ENCODE measurements at places on chromosomes 3 and 15.

GRCh38 chr15:83919978-83920510 lies 266.1 kb downstream of the ADAMTSL3 start:
- no peak for DNase-seq

- no peak for DNase-seq
These were observed 105.3 kb downstream of the PLCH1 start for GRCh38 chr3:155639462-155640055.

GRCh38 chr3:64178419-64178818 lies 46.8 kb downstream of the PRICKLE2 start:
- DNase-seq = no peak

- DNase-seq = peak; percentile 43
These were observed 7.9 kb downstream of the FAH start for GRCh38 chr15:80160570-80161156.

DNA sequence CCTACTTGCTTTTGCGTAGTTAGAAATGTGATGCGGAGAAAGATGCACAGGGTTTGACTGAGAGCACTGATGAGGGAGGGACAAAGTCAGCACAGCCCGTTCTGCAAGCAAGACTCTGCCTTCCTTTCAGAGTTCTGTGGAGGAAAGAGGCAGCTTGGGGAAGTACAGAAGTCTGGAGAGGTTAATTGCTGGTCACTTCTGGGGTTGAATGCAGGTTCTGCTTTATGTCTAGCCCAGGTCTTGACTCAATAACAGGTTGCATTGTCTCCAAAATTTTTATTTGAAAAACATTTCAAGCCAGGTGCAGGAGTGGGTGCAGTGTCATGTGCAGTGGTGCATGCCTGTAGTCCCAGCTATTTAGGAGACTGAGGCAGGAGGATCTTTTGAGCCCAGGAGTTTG lies 461.7 kb downstream of the NR2F2 start:
- no peak for DNase-seq

DNA sequence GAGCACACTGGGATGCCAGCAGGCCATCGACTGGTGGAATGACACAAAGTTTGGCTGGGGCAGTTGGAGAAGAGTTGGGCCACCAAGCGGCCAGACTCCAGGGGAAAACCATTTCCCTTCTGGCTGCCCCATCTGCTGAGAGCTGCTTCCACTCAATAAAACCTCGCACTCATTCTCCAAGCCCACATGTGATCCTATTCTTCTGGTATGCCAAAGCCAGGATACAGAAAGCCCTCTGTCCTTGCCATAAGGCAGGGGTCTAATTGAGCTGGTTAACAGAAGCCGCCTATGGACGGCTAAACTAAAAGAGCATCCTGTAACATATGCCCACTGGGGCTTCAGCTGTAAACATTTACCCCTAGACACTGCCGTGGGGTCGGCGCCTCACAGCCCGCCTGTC lies 55.1 kb downstream of the NKIRAS1 start:
- DNase-seq = no peak

- no peak for DNase-seq
These were observed 259.3 kb downstream of the ZBBX start for GRCh38 chr3:167120828-167121227.

- peak; percentile 13 for DNase-seq
These were observed 551 bp downstream of the DNAJC13 start for GRCh38 chr3:132417695-132418411.

GRCh38 chr3:40120806-40121205 lies 188.7 kb upstream of the EIF1B start:
- no peak for DNase-seq

DNA sequence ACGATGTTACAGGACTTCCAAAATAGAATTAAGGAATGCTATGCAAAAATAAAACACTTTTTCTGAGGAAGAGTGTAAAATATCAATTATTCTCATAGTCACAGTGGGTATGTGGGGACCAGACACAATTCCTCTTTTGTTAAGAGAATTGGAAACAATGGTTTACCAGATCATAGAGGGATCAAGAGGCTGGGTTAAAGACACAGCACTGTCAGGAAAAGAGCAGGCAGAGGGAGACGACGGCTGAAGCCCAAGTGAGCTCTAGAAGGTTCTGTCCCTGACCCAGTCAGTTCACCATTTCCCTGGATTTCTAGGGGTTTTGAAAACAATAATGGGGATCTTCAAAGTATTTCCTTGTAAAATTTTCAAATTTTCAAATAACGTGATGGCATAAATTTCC lies 54.0 kb upstream of the POLR2M start:
- DNase-seq = no peak

DNA sequence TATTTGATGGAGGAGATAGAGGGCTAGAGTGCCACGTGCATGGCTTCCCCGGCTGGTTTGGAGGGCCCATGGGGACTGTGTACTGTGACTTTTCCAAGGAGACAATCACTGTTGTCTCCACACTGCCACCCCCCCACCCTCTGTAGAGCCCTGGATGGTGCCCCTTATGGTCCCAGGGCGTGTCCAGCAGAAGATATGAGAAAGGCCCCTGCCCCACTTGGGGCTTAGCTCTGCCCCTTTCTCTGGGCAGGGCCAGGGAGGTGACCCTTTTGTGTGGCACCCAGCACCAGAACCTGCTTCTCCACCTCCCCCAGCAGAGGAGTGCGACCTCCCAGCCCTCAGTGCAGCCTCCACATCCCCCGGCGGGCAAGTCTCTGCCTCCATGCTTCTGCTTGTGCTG lies 32.1 kb downstream of the SPSB4 start:
- DNase-seq = no peak

- no peak for DNase-seq
These were observed 87.5 kb downstream of the ADAMTS17 start for GRCh38 chr15:100254285-100254684.

GRCh38 chr3:47910777-47911440 lies 105.3 kb downstream of the MAP4 start:
- no peak for DNase-seq

DNA sequence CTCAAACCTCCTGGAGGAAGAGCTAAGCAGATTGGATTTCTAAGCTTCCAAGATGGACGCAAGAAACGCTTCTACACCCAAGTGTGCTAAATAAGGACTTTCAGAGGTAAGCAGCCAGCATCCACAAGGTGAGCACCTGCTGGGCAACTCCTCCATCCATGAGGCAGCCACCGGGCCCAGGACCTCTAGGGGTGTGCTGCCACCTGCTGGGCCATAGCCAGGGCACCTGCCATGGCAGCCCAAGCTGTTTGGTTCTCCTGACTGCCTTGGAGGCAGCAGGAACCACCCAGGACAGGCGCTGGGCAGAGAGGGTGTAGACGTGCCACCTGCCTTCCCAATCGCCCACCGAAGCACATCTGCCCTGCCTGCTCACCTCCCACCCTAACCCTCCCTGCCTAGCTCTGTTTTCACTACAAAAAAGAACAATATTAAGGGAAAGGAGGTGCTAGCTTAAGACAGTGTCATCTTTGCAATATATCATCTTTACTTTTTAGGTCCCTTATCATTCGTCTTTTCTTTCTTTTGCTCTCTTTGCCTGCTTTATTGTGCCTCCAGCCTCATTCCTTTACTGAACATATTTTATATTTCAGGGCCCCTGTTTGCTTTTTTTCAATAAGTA lies 12.9 kb downstream of the C15orf62 start:
- peak; percentile 42 for DNase-seq

DNA sequence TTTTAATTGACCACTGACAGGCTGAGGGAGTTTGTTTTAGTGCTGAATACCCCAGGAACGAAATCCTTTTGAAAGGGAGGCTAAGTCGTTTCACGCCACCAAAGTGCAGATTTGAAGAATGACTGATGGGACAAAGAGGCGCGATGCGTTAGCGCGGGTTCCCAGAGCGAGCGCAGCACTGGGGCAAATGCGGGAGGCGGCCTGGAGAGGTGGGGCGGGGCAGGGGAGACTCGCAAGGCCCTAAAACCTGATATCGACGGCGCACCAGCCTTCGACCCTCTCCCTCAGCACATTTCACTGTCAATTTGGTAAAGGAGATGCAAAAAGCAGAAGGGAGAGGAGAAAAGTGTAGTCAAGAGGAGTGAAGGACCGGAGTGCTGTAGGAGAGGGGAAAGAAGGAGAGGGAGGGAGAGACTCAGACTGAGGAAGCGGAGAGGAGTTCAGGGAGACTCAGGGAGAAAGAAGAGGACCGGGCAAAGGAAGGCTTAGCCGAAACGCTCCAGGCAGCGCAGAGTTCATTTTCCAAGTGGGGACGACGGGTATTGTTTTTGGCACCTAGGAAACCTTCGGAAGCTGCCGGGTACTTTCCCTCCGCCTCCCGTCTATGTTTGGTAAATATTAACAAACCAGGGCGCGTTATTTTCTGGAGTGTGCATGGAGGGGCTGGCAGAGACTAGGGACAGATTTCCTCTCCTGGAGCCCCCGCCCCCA lies 3.8 kb upstream of the FOXB1 start:
- no peak for DNase-seq

DNA sequence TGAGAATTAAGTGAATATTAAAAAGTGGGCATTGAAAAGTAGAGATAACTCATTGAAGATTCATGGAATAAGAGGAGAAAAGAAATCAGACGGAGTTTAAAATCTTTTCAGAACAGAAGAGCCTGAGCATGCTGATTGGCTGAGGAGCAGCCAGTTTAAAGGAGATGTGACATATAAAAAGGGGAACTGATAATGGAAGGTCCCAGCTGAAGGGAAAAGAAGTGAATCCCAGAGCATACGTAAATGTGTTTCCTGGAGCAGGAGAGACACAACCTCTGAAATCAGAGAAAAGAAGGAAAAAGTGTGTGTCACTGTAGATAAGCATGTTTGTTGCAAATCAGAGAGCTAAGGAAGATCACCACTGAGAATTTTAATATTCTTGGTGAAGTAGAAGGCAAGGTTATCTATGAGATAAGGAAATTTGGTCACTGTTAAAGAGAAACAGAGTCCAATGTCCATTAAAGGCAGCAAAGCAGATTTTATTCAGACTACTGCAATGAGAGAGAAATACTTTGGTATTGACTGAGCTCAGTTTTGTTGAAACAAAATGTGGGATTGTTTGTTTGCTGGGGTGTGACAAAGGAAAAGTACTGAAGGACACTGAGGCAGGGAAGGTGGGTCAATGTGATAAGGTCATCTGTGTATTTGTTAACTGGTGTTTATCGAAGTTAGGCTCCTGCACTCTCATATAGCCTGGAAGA lies 84.6 kb upstream of the WDR72 start:
- DNase-seq = no peak

DNA sequence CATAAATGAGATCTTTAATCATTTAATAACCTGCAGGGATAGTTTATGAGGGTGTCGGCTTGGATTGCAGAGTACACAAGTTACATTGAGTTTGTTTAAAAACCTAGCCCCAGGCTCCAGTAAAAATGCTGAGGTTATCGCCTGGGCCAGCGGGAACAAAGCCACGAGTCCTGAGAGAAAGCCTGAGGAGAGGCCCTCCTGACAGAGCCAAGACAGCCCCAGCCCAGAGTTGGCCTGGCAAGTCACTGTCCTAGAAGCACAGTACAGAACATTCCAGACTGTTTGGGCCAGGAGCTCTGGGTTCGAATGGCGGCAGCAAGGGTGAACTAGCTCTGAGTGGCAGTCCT lies 32.4 kb downstream of the SEC61A1 start:
- no peak for DNase-seq

DNA sequence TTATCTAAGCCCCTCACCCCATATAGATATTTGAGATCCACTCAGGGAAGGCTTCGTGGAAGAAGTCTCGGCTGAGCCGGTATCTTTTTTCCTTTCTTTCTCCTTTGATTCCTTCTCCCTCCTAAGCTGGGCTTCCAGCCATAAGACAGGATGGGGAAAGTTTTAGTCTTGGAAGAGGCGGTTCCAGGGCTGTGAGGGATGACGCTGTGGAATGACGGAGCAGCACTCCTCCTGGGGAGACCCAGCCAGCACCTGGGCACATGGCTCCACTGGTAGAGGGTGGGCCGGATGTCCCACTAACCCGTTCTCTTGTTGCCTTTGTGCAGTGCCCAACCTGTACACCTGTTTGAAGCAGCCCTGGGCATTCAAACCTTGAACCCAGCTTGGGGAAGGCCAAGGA lies 43.2 kb upstream of the FAM107A start:
- no peak for DNase-seq

GRCh38 chr3:187798531-187799530 lies 53.6 kb upstream of the BCL6 start:
- DNase-seq = no peak

- no peak for DNase-seq
These were observed 208.0 kb upstream of the EOMES start for GRCh38 chr3:27930052-27930602.

- DNase-seq = no peak
These were observed 36.7 kb downstream of the ABTB1 start for GRCh38 chr3:127709320-127710060.

DNA sequence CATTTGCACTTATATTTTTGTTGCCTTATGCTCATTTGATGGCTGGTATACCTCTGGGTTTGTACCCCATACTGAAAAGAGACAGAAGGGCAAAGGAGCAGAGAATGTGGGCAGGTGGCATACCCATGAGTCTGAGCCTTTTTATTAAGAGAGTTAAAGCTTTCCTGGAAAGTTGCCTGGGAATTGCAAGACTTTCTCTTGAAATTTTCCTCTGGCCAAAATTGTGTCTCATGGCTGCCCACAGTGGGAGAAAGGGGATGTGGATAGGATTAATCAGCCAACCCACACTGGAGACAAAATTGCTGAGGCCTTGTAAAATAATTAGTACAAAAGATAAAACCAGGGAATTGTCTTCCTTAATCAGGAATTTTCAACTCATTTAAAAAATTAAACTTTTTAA lies 8.2 kb upstream of the NMD3 start:
- DNase-seq = no peak

- DNase-seq = no peak
These were observed 10.4 kb upstream of the KLF13 start for GRCh38 chr15:31316135-31316795.

DNA sequence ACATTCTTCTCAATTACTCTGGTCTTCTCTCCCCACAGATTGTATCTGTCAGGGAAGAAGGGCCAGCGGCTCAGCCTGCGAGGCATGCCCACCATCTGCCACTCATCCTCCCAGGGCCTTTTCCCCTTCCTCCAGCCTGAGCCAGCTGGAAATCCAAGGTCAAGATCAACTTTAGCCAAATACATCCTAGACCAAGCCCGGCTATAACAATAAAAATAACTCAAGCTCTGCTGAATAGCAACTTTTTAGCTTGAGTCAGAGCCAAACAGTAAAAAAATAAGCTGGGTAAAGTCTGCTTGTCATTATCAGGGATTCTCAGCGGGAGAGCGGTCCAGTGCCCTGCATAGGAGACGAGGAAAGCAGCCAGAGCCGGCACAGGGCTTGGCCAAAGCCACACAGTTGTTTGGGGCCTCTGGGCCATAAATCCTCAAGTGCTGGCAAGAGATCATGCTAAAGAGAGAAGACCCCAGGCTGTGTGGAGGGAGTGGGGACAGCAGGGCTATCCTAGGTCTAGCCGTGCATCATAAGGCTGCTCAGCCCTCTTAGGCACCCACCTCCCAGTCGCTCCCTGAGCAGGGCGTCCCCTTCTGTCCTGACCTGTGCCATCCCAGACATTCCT lies 76.2 kb upstream of the HERC1 start:
- no peak for DNase-seq

- DNase-seq = no peak
These were observed 119.2 kb upstream of the ZBED2 start for GRCh38 chr3:111714305-111714704.

DNA sequence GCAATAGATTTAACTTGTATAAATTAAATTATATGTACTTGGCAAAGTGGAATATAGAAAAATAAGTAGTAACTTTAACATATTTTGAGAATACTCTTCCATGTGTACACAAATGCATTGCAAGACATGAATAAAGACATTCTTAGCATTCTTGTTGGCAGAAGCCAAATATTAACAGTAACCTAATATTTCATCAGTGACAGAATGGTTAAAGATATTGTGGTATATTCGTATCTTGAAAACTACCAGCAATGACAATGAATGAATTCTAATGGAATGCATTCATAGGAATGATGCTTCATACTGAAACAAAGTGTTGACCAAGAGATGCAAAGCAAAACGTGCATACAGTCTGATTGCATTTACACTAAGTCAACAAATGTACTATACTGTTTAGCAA lies 524.7 kb downstream of the GRM7 start:
- DNase-seq = no peak
